Skeletal muscle cell (primary cell): ENCODE measurements at places on chromosomes 5 and 9.

- no peak for DNase-seq
Measured at GRCh38 chr9:95626885-95627558, 110.3 kb upstream of the PTCH1 start.

DNA sequence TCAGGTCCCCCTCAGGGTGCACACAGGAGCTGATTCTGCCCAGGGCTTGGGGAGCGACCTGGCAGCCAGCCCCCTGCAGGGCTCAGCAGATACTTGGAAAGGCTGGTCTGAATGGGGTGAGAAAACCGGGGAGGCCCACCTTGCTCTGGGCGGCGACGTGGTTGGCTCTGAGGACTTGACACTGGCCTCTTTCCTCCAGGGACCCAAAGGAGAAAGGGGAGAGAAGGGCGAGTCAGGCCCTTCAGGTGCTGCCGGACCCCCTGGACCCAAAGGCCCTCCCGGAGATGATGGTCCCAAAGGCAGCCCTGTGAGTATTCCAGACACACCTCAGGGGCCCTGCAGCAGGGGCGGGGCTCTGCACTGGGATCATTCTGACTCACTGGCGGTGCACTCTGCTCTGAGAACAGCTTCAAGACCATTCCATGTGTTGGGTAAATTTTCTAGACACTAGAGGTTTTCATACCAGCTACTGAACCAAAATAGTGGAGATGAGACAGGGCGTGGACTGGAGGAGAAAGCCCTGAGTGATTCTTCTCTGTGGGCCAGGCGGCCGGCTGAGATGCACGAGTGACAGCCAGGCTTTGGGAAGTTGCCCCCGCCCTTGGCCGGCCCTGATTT lies 65.9 kb upstream of the FCN2 start:
- peak; percentile 22 for DNase-seq

DNA sequence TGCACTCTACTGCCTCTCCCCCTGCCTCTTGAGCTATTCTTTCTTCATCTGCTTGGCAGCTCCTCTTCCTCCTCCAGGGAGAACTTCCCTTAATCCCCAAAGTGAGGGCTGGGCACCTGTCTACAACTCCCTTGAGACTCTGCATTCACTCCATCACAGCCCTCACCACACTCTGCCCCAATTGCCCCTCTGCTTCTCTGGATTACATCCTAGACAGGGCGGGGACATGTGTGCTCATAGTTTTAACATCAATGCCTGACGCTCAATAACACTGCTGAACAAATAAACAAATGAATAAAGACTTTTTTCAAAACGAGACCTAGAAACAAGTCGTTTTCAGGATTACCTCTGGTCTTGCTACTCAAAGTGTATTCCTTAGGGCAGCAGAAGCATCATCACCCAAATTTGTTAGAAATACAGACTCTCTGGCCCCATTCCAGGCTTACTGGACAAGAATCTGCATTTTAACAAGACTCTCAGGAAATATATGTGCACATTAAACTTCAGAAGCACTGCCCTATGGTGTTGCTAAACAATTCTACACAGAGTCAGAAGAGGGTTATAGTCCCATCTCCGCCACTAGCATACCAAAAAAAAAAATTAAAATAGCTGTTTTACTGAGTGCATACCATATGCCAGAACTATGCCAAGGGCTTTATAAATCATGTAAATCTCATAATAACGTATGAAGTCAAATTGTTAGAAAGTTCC lies 115.6 kb downstream of the CDK5RAP2 start:
- DNase-seq, result no peak

DNA sequence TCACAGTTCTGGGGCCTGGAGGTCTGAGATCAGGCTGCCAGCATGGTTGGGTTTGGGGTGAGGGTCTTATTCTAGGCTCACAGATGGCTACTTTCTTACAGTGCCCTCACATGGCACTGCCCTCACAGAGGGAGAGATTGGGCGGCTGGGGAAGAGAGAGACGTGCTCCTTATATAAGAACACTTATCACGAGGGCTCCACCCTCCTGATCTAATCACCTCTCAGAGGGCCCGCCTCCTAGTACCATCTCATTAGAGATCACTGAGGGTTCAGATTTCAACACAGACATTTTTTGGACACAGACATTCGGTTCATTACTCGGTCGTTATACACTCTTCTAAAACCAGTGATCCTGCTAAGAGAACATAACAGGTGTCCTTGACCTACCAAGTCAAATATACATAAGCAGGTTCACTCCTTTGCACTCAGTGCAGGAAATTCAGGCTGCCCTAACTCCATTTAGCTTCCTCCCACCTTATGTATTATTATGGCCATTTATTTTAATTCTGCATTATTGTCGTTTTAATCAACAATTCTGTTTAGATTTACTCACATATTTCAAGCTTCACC lies 121.7 kb downstream of the ICE1 start:
- no peak for DNase-seq

- DNase-seq, result no peak
Measured at GRCh38 chr5:30100929-30101328, 1092.6 kb upstream of the CDH6 start.

DNA sequence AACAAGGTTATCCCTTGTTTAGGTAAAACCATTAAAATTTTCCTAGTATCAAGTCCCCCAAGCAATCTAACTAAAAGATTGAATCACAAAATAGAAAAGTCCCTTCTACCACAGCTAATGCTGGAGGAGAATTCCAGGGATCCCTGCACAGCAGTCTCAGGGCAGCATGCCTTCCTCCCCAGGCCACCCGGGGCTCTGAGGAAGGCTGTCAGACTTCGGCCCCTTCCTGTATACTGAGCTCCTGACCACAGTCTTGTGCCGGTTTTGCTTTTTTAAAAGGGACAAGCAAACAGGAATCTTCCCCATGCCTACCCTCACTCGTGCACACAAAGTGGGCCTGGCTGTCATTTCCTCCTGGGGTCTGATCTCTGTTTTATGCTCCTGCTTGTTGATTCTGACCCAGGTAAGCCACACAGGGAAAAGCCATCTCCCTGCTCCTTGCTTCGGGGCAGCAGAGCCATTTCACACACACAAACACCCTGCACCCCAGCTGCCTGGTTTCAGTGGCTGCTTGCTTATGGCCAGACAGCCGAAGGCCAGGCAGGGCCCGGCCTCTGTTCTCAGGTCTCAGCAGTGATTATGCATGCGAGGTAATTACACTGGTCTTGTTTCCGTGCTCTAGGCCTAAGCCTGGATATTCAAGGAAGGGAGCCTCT lies 211.9 kb downstream of the NXNL2 start:
- no peak for DNase-seq

DNA sequence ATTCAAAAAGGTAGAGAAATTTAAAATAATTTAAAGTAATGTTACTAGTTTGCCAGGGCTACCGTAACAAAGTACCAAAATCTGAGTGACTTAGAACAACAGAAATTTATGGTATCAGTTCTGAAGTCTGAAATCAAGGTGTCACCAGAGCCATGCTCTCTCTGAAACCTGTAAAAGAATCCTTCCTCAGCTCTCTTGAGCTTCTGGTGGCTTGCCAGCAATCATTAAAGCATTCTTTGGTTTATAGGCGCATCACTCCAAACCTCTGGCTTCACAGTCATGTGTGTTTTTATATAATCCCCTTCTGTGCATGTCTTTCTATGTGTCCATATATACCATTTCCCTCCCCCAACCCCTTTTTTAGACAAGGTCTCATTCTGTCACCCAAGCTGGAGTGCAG lies 220.3 kb downstream of the COX7C start:
- DNase-seq, result peak; percentile 0

- no peak for DNase-seq
Measured at GRCh38 chr9:37921168-37921510, 17.2 kb upstream of the SLC25A51 start.

GRCh38 chr5:57346328-57346727 lies 136.3 kb downstream of the ACTBL2 start:
- DNase-seq, result no peak

DNA sequence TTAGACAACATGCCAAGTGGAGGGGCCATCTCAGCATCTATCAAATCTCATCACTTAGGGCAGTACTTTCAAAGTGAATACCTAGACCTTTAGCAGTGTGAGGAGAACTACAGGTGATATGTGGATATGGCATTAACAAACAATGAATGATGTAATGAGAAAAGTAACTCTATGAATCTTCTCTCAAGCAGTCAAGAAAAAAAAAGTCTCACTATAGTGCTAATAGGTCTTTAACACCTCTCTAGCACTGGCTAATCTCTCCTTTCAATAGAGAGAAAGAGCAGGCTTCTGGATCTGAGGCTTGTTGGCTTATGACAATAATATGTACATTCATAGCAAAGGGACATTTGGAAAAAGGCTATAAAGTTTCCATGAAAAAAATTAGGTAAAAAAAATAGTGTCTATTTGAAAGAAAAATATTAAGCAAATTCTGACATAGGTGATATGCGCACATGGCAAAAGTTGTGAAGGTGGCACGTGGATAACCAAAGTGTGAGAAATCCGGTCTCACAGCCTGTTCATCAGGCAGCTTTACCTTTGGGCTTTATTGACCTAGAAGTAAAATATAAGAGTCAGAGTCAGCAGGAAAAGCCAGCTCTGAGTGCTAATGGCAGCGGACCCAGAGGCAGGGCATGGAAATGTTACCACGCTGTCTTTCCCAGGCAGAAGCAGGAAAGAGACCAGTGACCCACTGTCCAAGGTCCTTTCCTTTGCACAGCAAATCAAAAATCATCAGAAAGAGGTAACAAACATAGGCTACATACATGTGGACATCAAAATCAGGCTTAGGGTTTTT lies 203.4 kb downstream of the EFNA5 start:
- DNase-seq, result no peak

DNA sequence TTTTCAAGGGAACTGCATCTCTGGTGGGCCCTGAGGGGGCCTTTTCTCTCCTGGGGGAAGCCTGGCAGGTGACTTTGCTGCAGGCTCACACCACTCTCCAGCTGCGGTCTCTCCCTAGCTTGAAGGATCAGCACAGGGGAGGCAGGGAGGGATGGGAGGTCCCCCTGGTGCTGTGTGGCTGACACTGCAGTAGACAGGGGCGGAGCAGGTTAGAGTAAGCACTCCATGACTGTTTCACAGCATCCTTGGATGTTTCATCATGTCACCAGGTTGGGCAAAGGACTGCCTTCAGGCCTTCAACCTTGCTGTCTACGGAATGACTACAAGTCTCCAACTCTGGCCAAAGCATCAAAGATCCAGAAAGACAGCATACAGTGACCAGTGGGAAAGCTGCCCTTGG lies 470.7 kb downstream of the CDK5RAP2 start:
- no peak for DNase-seq

DNA sequence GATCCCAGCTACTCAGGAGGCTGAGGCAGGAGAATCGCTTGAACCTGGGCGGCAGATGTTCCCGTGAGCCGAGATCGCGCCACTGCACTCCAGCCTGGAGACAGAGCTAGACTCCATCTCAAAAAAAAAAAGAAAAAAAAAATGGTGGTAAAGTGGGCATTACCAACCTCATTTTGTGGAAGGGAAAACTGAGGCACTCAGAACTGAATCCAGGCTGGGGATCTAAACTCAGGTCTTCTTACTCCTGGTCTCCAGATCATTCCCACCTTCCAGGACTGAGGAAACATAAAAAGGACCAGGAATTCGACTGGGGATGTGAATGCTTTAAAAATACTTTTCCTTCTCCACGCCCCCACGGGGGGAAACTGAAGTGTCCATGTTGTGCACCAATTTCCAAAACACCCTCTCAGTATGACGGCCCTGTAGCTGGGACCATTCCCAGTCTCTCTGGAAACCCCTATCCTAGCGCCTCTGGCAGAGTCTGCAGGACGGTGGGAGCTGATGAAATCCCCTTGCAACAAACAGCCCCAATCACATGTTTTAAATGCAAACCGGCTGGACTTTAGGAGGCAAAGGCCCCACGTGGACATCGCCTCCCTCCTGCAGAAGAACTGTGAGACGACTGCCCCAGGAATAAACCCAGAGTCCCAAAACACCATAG lies 8.9 kb upstream of the AKNA start:
- peak; percentile 79 for DNase-seq

- peak; percentile 100 for DNase-seq
Measured at GRCh38 chr9:16136961-16137360, 584.1 kb downstream of the CCDC171 start.

DNA sequence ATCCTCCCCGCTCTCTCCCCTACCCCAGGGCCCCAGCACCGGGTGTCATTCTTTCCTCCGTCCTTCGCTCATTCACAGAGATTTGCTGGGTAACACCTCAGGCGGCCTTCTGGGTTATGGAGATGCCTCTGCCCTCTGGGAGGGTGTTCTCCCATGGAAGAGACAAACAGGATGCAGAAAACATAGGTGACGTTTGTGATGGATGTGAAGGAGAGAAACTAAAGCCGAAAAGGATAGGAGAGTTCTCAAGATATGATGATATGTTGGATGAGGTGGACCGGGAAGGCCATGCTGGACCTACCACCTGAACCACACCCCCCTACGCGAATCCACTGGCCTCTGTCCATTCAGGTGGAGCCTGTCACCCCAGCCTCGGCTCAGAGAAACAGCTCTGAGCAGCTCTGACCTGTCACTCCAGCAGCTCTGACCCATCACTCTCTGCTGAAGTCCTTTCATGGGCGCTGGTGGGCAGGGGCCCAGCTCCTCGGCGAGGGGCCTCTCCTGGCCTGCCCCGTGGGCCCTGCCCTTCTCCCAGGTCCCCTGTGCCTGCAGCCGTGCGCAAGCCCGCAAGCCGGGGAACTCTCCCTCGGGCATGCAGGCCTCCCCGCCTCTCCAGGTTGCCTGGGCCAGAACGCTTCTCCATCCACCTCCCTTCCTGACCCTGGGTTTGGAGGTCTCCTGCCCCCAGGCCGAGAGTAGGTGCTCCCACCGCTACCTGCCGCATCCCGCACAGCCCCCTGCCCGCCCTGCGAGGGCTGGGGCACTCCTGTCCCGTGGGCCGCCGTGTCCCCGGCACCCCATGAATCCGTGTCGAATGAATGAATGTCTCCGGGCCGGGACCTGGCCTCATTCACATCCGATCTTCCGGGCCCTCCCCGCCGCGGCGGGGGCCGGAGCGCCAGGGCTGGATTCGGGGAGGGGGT lies 717 bp upstream of the NCS1 start:
- DNase-seq, result no peak

- no peak for DNase-seq
Measured at GRCh38 chr5:14063691-14064090, 79.5 kb upstream of the TRIO start.

- DNase-seq, result no peak
Measured at GRCh38 chr9:89998633-89999032, 393.8 kb downstream of the GADD45G start.

GRCh38 chr5:35058374-35058788 lies 10.6 kb upstream of the AGXT2 start:
- no peak for DNase-seq

DNA sequence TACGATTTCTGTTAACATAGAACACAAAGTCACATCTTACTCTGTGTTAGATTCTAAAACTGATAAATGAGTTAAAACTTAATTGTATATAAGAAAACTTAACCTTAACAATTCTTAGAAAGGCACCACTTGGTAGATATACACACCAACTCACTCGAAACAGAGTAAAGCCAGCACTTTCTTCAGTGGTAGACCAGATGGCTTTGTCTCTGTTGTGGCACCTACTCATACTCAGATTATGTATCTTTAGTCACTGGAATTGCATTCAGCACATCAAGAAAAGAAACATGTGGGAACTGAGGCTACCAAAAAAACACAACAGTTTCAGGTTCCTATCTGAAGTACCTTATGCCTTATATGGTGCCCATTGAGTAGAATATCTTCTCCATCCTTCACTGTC lies 192.5 kb downstream of the ZNF608 start:
- DNase-seq, result no peak
